ENCODE measurements at places on chromosomes 1 and 21.

DNA sequence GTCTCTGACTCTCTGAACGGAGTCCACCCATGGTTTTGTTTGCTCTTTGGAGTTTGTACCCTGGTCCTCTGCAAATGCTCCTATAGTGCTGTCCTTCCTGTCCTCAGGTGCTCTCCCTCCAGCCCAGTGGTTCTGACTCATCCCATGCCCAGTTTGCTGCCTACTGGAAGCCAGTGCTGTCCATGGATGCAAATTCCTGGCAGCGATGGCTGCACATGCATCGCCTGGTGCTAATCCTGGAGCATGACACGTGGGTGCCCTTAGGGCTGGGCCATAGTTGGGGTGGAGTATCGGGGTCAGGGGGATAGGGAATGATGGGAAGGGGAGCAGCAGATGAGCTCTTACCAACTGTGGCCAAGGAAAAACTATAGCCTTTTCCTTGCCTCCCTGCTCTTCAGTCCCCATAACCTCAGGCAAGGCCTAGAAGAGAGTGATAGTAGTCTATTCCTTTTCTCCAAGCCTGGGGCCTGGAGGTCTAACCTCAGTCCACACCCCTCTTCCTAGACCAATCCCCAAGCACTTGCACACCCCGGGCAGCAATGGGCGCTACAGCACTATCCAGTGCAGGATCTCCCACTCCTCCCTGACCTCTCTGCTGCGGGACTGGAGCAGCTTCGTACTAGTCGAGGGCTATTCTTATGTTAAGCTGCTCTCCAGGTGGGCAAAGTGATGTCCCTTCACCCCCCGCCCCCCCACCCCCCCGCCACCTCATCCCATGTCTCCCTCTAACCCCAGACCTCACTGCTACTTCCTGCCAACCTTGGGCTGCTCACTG is 31.6 kb downstream of the HYI start:
- no peak for DNase-seq

DNA sequence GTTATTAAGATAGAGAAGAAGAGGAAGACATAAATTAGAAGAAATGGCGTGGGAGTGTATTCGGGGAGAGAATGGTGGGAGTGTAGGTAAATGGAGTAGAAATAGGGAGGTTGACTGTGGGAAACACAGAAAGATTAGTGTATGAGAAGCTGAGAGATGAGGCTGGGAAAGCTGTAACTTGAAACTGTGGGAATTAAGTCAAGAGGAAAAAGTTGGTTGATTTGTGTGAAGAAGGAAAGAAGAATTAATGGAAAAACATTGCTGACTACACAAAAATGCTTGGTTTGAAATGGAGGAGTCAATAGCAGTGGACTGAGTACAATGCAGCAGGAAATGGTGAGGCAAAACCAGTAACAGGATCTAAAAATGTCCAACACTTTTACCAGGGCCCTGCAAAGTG is 448.3 kb downstream of the PTPRC start:
- no peak for DNase-seq

GRCh38 chr1:55718758-55719671 is 503.9 kb upstream of the USP24 start:
- no peak for DNase-seq

DNA sequence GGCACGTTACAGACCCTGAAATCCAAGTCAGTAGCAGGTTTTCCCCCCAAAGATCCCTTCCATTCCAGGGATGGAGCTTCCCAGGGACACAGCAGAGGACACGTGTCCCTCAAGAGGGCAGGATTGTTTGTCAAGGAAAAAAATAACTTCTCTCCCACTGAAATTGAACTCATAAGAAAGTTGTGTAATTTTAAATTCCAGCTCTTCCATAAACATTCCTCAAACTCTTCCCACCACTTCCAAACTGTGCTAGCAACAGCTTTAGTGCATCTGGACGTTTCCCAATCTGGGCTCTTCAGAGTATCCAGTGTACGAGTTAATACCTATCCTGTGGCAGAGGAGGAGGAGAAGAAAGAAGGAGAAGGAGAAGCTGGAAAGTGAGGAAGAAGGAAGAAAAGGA is 79.6 kb downstream of the PSMG1 start:
- DNase-seq: no peak

- DNase-seq: no peak
These were observed 9.6 kb upstream of the SH2D1B start for GRCh38 chr1:162421258-162422164.

- no peak for DNase-seq
These were observed 362.7 kb downstream of the PTPRU start for GRCh38 chr1:29599071-29599470.

DNA sequence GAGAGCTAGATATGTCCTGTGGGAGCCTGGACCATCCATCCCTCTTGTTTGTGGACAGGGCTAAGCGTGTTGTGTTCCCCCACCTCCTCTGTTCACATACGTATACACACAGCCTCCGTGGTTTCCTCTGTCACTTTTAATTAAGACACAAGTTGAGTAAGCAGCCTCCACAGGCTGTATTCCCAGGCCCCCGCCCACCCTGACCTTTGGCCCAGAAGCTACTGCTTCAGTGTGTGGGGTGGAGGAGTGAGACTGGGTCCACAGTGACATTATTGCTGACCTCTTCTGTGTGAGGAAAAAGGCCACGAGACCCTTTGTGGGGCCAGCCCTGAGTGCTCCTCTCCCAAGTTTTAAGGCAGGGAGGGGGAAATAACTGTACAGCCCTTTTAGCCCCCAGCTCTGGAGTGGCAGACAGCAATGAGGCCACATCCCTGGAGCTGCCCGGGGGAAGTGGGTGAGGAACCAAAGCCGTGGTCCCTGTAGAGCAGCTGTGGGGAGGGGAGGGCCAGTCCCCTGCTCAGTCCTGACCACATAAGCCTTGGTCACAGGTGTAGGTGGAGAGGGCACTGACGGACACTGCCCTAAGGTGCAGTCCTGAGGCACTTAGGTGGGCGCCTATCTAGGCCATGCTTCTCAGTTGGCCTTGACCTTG is 4.4 kb downstream of the ELOVL1 start:
- DNase-seq: no peak

GRCh38 chr1:174534789-174535188 is 87.0 kb downstream of the GPR52 start:
- no peak for DNase-seq

DNA sequence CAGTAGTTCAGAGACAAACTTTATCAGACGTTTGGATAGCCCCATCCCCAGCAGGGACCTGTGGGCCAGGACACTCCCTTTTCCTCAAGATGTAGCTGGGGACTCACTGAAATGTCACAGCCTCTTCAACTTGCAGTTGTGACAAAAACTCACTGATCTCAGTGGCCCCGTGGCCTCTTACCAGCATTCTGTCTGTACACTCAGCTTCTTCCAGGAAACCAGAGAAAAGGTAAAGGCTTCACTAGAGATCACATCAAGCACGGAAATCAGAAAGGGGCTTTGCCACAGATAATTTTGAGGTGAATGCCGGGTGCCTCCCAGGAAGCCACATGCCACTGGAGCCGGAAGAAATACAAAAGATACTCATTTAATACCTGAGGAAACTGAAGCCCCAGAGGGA is 122.2 kb downstream of the CCDC185 start:
- DNase-seq: peak; percentile 12

Measured in CD8-positive, alpha-beta T cell (primary cell).